ENCODE measurements at places on chromosomes 3 and 15.

GRCh38 chr15:87597346-87598052, 659.0 kb downstream of the NTRK3 start:
- DNase-seq, result no peak

- no peak for DNase-seq
Measured at GRCh38 chr3:64056606-64057180, 33.4 kb upstream of the PSMD6 start.

- no peak for DNase-seq
Measured at GRCh38 chr3:190505381-190506003, 8.4 kb upstream of the IL1RAP start.

- peak; percentile 77 for DNase-seq
Measured at GRCh38 chr3:183306798-183307671, 54.0 kb downstream of the B3GNT5 start.

DNA sequence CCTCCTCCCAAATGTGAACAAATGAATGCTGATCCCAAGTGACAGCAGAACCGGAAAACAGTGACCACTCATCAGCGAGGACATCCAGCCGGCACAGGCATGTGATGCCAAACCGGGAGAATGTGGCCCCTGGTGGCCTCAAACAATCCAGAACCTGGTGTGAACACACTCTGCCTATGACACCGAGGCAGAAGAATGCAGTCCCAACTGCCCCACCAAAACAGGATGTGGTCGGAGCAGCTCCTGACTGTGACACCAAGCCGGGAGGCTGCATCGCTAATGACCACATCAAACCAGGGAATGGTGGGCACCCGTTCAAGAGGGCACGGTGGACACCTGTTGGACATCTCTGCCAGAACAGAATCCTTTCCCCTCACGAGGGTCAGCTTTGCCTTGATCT, 15.4 kb downstream of the SCN5A start:
- no peak for DNase-seq

DNA sequence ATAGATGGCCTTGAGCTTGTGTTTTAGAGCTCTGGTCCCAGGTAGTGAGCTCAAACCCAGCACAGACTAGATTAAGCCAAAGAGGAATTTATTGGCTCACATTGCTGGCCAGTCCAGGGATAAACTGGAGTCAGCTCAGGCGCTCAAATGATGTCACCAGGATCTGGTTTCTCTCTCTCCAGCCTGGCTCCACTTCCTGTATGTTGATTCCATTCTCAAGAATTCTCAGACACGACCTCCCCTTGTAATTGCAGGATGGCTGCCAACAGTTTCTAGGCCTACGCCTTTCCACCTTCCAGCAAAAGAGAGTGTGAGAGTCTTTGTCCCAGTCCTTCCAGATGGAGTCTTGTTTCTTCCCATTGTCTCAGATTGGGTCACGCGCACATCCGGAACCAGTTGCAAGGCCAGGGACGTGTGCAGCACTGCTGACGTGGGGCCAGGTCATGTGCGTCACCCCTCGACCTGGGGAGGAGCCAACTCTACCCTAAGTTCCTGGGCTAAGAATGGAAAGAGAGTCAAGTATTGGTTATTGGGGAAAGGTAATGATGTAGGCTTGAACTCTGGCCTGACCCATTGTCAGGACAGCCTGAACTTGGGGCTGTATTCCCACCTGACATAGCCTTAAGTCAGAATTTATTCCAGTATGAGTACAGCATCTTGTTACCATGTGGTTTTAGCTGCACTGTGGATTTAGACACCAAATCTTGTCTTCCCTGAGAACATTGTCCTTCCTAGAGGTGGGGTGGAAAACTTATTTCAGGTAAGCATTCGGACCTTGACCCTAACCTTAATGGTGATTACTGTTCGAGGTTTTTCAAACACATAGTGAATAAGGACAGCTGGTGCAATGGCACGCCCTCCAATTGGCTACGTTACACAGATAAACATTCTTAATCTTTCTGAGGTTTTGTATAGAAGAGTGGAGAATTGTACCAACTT, 31.6 kb downstream of the CACNA1D start:
- no peak for DNase-seq

DNA sequence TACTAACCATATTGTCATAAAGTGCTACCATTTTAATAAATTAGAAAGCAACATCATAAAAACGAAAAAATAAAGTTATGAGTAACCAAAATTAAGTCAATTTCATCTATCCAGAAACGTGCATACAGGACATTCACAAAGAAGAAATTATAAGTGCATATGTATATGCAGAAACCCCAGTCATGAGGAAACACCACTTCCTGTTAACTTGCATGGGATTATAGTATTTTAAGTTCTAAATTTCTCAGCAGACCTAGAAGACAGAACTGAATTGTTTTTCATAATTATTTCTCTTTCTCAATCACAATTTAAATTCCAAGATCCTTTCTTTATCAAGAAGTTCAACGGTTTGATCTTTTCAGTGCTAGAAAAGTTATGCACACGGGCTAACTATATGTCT, 1.4 kb upstream of the KBTBD8 start:
- no peak for DNase-seq

DNA sequence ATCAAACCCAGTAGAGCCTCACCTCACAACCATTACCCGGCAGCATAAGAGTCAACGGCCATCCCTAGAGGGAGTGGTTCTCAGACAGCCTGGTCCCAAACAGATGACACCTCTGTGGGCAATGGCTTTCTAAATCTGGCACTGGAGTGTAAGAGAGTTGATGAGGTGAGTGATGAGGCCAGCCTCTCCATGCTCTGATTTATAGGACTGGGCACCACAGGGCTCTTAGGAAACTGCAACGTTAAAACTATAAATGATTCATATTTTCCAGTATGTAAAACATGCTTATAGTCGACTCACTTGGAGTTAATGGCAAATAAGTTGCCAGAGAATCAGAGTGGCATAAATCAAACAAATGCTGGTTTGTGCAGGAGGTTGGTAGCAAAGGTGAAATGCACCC, 187.7 kb downstream of the GREM1 start:
- DNase-seq, result no peak

DNA sequence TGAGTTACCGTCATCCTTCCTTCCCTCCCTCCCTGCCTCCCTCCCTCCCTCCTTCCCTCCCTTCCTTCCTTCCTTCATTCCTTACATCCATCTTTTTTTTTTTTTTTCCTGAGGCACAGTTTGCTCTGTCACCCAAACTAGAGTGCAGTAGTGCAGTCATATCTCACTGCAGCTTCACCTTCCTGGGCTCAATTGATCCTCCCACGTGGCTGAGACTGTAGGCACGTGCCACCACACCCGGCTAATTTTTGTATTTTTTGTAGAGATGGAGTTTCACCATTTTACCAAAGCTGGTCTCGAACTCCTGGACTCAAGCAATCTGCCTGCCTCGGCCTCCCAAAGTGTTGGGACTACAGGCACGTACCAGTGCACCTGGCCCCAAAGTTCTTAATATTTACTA, 25.8 kb downstream of the USP3 start:
- DNase-seq, result no peak

- DNase-seq, result no peak
Measured at GRCh38 chr3:60146121-60146520, 1096.3 kb upstream of the CFAP20DC start.

DNA sequence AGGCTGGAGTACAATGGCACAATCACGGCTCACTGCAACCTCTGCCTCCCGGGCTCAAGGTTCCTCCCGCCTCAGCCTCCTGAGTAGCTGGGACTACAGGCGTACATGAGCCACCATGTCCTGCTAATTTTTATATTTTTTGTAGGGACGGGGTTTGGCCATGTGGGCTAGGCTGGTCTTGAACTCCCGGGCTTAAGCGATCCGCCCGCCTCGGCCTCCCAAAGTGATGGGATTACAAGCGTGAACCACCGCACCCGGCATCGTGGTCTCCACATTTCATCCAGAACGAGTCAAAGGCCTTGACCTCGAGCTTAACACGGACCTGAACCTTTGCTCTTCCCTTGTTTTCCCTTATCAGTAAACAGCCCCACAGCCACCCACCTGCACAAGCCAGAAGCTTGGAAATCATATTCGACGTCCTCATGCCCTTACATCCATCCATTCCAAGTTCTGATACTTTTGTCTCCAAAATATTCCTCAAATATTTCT, 1.4 kb upstream of the PTPN23 start:
- DNase-seq, result no peak

GRCh38 chr3:129256270-129256669, 6.9 kb downstream of the COPG1 start:
- no peak for DNase-seq

GRCh38 chr15:99092554-99093172, 12.2 kb upstream of the SYNM start:
- no peak for DNase-seq

DNA sequence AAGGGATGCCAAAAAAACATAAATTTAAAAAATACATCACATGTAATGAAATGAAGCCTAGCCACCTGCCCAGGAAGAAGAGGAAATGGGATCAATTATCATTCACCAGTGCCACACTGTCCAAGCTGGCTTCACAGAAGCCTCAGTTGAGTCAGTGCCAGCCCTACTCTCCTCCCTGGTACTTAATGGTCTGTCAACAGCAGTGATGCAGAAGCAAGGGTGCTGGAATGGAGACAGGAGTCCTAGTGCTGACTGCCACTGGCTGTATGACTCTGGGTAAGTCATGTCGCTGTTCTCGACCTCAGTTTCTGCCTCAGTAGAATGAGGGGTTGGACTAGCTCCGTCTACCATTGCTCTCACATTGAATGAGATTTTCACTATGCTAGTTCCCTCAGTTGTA, 78.5 kb upstream of the LARS2 start:
- DNase-seq, result no peak

DNA sequence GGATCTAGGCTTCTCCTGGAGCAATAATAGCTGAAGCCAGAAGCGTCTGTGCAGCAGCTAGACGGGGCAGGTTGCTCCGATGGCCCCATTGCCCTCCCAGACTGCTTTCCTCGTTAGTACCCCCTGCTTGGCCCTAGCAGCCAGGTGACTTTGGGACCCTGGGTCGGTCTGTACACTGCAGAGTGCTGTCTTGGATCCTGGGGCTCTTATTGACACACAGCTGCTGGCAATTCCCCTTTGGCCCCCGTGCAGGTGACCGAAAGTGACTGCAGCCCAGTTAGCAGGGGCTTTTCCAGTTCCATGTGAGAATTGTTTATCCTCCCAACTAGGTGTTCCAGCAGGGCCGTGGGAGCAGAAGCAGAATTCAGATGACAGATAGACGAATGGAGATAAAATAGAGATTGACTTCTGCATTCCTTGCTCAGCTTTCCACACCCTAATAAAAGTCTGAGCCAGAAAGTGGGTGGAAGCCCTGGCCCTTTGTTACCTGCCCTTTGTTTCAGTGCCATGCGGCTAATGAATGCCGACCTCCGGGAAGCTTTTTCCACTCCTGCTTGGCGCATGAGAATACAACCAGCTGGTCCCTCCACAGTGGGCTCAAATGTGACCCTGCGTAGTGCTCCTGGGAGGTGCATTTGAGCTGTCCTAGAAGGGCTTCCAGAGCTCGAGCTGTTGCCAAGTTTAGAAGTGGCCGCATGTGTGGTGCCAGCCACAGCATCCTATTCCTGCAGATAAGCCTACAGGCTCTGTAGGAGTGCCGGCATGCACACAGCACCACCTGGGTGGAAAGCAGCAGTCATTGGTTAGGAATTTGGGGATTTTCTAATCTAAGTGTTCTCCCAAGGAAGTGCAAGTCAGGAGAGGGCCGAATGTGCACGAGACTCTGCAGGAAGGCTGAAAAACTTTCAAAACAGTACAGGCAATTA, 94.4 kb downstream of the SLCO3A1 start:
- DNase-seq, result no peak

GRCh38 chr3:4752201-4753072, 226.8 kb upstream of the BHLHE40 start:
- DNase-seq, result no peak

GRCh38 chr3:117181222-117181621, 471.6 kb downstream of the TUSC7 start:
- DNase-seq, result no peak

- DNase-seq, result no peak
Measured at GRCh38 chr15:82802497-82802896, 3.4 kb downstream of the FSD2 start.

GRCh38 chr3:13544293-13544831, 4.6 kb upstream of the FBLN2 start:
- DNase-seq, result peak; percentile 43

Measured in CD4-positive, alpha-beta T cell treated with Interferon gamma for 1 hour (primary cell).